Stimulated activated CD4-positive, alpha-beta T cell treated with anti-CD3 and anti-CD28 coated beads, Interleukin-12 subunit alpha, Interleukin-12 subunit beta, amount 100 ng/mL, for 48 hours (primary cell): ENCODE measurements at places on chromosomes 1 and 21.
A peak's percentile ranks its signal among the peaks of the same experiment; 100 is the strongest.

DNA sequence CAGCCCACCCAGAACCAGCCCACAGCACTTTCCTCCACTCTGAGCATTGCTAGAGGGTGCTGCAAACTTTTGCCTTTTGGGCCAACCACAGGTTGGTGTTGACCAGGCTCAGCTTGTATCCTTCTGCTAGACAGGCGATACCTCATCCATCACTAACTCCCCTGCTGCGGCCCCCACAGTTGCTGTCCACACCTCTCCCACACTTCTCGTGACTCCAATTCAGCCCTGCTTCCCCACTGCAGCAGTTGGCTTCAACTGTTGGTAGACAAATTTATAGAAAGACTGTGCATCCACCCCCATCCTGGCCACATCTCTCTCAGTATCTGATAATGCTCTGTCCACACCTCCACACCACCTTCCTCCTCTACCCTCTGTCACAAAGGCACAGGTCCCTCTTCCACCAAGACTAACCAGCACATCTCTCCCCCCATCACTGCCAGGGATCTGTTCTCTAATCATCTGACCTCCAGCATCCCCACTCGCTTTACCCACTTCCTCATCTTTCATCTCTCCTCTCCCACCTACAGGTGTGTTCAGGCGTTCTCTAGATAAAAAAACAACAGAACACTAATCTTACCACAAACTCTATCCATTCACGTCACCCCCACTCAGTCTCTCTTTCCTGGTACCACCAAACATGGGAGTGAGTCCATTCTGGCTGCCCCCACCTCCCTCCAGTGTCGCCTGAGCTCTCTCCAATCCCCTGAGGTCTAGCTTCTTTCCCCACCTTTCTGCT is 15.8 kb upstream of the SLC25A44 start:
- DNase-seq, result no peak

DNA sequence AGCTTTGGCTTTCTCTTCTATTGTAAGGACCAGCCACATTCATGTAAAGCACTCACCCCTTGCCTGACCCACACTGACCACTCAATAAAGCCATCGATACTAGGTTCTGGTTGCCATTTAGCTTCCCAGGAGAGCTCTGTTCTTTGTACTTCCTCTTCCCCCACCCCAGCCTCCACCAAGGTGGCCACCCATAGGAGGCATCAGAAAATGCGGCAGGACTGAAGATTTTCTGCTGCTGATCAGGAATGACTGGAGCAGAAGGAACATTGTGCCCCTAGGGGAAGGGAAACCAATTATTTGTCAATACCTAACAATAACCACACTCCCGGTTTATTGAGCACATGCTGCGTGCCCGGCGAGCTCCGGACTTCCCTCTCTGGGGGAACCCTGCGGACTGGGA is 5.2 kb upstream of the SMIM12 start:
- no peak for DNase-seq

GRCh38 chr1:241077386-241078147 is 279.4 kb downstream of the RGS7 start:
- no peak for DNase-seq

- DNase-seq, result peak; percentile 38
Observed at GRCh38 chr1:24929398-24930259, 447 bp downstream of the RUNX3 start.

GRCh38 chr1:55894521-55894920 is 679.4 kb upstream of the USP24 start:
- no peak for DNase-seq

GRCh38 chr21:16969636-16970035 is 543.2 kb upstream of the CXADR start:
- no peak for DNase-seq

GRCh38 chr1:240808381-240808780 is 196.4 kb upstream of the GREM2 start:
- no peak for DNase-seq

DNA sequence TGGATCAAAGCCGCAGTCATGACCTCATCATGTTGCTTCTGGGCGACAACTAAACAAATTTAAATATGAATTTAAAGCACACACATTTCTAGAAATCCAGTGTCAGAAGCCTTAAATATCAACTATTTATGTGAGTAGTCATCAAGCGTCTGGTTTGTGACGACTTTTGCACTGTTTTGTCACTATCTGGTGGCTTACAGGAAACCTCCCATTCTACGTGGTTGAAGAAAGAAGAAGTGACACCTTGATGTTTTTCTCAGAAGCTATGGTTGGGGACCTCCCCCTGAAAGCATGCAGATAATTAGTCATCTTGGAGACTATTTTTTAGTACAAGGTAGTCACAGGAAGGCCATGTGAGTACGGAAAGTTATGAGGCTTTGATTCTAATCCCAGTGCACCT is 58.5 kb downstream of the TENT5C start:
- peak; percentile 44 for DNase-seq

DNA sequence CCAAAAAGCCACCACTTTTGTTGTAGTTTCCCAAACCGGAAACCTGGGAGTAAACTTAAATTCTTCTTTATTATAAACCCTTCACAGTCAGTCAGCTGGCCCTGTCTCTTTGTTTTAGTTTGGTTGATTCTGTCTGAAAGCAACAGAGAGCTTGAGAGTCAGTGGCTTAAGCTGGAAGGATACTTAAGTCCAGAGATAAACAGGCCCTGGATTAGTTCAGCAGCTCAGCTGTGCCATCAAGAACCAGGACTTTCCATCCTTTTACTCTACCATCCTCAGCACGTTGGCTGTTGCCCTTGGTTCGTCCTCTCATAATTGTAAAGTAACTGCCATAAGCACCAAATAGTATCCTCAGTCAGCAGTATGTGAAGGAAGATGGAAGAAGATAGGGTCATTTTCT is 4.5 kb downstream of the DESI2 start:
- no peak for DNase-seq

- DNase-seq, result peak; percentile 34
Observed at GRCh38 chr1:18100491-18101063, 7.0 kb upstream of the IGSF21 start.

GRCh38 chr1:235460770-235461169 is 43.5 kb downstream of the B3GALNT2 start:
- DNase-seq, result no peak

DNA sequence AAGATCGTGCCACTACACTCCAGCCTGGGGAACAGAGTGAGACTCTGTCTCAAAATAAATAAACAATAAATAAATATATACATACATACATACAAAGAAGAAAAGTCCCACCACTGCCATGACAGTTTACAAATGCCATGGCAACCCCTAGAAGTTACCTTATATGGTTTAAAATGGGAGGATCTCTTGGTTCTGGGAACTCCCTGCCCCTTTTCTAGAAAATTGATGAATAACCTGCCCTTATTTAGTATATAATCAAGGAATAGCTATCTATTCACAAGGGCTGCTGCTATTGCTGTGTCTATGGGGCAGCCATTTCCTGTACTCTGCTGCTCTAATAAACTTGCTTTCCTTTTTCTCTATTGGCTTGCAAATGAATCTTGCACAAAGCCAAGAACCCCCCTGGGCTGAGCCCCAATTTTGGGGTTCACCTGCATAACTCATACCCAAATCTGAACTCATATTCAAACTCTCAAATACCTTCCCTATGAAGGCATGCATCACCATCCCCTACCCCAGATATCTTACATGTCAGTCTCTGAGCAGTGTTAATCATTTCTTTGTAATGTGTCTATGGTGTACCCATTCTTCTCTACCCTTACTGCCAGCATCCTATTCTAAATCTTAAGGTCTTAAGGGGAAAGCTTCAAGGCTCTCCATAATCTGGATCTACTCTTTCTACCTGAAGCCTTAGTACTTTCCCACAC is 9.0 kb downstream of the GON4L start:
- no peak for DNase-seq

- no peak for DNase-seq
Observed at GRCh38 chr1:3054474-3054873, 14.5 kb upstream of the PRDM16 start.
